ENCODE measurements at places on chromosomes 12 and 14. TPM values are rescaled to one million over a fixed set of nuclear protein-coding genes. Genes with fewer than 3 reads are reported as not detected.
A peak's percentile ranks its signal among the peaks of the same experiment; 100 is the strongest.

DNA sequence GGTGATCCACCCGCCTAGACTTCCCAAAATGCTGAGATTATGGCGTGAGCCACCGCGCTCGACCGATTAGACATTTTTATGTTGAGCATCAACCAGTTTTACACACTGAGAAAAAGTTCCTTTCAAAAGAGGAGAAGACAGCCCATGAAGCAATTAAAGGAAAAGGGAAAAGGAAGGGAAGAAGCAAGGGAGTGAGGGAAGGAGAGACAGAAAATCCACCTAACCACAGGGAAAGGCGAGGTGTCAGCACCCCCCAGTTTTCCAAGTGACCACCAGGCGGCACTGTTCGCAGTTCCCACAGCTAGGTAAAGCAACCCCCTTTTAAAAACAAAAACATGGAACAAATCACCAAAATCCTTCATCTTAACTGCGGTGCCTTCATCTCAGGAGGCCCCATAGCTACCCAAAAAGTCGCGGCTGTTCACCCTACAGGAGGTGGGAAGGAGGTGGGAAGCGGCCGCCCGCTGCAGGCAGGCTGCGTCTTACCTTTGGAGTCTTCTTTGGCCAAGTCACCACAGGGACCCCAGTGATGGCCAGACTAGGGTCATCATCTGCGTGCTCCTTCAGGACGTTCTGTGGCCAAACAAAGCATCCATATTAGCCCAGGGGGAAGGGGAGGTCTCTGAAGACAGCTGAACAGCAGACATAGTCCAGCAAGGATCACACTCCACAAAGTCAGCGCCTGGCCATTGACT lies 86.6 kb downstream of the KDM2B start:
- peak; percentile 33 for DNase-seq
- H3K4me3 ChIP-seq, result no peak overlapping the region
- peaks cover 4% of the 10 kb centered on the region for H3K36me3 ChIP-seq

DNA sequence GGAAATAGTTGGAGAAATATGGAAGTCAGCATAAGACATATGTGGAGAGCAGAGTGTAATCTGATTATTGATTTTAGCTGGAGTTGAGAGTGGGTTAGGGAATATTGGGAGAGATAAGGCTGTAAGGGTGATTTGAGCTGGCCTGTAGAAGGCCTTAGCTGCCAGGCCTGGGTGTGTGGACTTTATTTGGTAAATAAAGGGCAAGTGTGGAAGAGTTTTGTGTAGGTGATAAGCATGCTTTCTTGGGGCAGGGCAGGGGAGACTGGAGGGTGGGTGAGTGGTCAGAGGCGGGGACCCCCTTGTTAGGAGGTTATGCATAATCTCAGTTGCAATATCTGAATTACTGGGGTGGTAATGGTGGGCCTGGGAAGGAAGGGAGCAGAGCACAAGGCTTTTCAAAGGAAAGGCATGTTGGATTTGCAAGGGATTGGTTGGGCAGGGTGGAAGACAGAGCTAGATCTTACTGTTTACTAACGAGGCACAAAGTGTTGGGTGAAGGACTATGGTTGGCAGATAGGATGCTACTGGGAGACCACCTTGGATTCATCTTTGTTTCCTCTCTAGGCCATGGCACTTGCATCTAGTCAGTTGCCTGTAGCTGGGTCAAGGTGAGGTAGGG lies 5.5 kb downstream of the KHNYN start:
- H3K27ac ChIP-seq, result no peak overlapping the region
- DNase-seq, result no peak
- no peaks in the 10 kb centered on the region for H3K27me3 ChIP-seq
- H3K4me1 ChIP-seq, result peaks cover 12% of the 10 kb centered on the region
- no peak overlapping the region for H3K4me3 ChIP-seq

DNA sequence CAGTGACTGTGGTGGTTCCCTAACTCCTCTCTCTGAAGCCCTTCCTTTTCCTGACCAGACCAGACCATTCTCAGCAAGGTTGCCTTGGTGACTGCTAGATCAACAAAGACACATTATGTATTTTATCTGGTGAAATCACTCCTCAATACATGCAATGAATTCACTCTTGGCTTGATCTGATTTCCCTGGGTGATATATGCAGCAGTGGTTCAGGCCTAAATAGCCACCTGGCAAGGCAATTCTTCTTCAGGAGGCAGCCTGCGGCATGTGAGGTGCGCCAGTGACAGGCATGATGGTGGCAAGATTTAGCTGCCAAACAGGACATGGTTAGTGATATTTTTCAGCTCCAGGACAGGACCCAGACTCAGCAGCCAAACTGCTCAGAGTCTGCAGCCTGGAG lies 350.3 kb upstream of the CCDC196 start:
- H3K4me1 ChIP-seq, result no peaks in the 10 kb centered on the region
- no peak for DNase-seq
- no peaks in the 10 kb centered on the region for H3K36me3 ChIP-seq
- no peak overlapping the region for H3K27ac ChIP-seq

DNA sequence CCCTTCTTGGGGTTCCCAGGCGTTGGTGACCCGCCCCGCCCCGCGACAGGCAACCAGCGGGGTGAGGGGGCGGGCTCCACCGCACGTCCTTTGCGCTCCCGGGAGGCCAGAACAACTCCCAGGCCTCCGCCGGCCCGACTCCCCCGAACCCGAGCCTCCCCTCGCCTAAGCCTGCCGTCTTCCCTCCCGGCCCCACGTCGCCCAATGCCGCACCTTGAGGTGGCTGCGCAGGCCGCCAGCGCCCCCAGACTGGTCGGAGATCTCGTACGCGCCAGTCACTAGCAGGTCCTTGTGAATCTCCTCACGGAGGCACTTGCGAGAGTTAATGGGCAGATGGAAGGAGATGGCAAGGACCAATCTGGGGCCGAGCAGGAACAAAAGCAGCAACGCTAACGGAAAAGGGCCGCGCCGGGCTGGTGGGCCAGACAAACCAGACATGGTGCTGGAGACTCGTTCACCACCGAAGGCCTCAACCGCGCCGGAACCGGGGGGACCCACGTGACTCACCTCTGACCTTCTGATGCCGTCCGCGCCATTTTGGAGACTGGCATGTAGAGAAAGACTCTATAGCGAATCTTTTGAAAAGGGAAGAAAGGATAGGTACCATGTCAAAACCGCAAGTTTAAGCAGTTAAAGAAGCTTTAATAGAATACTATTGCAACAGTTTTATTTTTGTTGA lies at the start of gene TMED10:
TSS of gene TMED10 (minus strand) at position 471 of the 679 bp plus-strand sequence. CDS start at position 438, 33 bp downstream.
- no peaks in the 10 kb centered on the region for H3K27me3 ChIP-seq
- peak; percentile 85 for DNase-seq
- peak within 1 kb of the TSS; percentile 94 for H3K27ac ChIP-seq
- peak within 1 kb of the TSS; percentile 75 for H3K4me3 ChIP-seq
- H3K36me3 ChIP-seq, result no peaks in the 10 kb centered on the region
- H3K4me1 ChIP-seq, result no peaks in the 10 kb centered on the region

- DNase-seq, result no peak
- no peak overlapping the region for H3K4me3 ChIP-seq
- no peaks in the 10 kb centered on the region for H3K36me3 ChIP-seq
- H3K27me3 ChIP-seq, result peaks cover 4% of the 10 kb centered on the region
Measured at GRCh38 chr12:108585864-108586263, 12.0 kb downstream of the TMEM119 start.

DNA sequence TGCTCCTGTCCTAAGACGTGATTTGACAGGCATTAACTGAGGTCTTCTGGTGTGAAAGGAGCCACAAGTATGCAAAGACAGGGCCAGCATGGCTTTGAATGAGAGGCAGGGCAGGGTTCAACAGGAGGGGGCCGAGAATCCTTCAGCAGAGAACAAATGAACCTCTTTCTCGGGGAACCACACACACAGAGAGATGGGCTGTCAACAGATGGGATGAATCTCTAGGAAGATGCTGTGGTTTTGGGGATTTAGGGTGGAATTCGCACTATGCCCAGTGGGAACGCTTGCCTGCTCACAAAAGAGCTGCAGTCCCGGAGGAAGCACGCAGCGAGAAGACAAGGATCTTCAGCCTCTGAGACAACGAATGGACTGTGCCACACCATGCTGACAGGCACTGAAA lies 513.4 kb downstream of the GLT1D1 start:
- no peaks in the 10 kb centered on the region for H3K4me1 ChIP-seq
- H3K36me3 ChIP-seq, result no peaks in the 10 kb centered on the region

- DNase-seq, result no peak
- H3K36me3 ChIP-seq, result no peaks in the 10 kb centered on the region
- no peak overlapping the region for H3K27ac ChIP-seq
- H3K4me3 ChIP-seq, result no peak overlapping the region
- H3K27me3 ChIP-seq, result no peaks in the 10 kb centered on the region
- H3K4me1 ChIP-seq, result no peaks in the 10 kb centered on the region
Measured at GRCh38 chr12:74349925-74350324, 187.7 kb upstream of the ATXN7L3B start.

DNA sequence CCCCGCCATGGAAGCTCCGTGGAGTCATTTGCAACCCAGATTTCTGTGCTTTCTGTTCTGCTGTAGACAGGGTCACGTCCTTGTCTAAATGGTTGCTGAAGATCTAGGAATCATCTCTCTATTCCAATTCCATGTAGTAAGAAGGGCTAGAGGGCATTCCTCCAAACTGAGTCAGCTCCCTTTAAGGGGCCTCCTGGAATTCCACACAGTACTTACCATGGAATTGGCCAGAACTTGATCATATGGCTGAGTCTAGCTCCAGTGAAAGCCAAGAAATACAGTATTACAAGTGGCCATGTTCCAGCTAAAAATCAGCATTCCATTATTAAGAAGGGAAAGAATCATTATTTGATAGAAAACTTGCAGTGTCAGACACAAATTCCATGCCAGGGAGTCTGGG lies 171.9 kb downstream of the PRKCH start:
- peak overlapping the region; percentile 68 for H3K27ac ChIP-seq
- no peak overlapping the region for H3K4me3 ChIP-seq
- H3K27me3 ChIP-seq, result no peaks in the 10 kb centered on the region
- DNase-seq, result peak; percentile 94
- H3K4me1 ChIP-seq, result peaks cover 17% of the 10 kb centered on the region

GRCh38 chr12:14514154-14514842 lies 53.4 kb downstream of the PLBD1 start:
- H3K27ac ChIP-seq, result no peak overlapping the region
- no peak overlapping the region for H3K4me3 ChIP-seq
- peak; percentile 21 for DNase-seq
- H3K4me1 ChIP-seq, result no peaks in the 10 kb centered on the region
- H3K36me3 ChIP-seq, result no peaks in the 10 kb centered on the region

DNA sequence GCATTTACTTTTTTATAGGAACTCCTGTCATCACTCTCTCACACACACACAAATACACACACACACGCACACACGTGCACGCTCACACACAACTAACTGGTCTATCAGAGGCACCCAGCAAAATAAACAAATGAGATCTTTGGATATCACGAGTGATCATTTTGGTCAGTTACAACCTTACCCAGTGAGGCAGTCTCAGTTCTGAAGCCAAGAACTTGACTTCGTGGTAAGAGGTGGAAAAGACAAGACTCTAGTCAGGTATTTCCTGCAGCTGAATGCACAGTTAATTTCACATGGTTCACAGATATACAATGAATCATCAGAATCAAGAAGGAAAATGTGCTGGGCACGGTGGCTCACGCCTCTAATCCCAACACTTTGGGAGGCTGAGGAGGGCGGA lies 39.4 kb downstream of the ATF7 start:
- no peak overlapping the region for H3K4me3 ChIP-seq
- H3K27ac ChIP-seq, result no peak overlapping the region
- no peaks in the 10 kb centered on the region for H3K36me3 ChIP-seq
- no peaks in the 10 kb centered on the region for H3K4me1 ChIP-seq

GRCh38 chr14:55505846-55506245 lies 65.4 kb upstream of the TBPL2 start:
- no peaks in the 10 kb centered on the region for H3K36me3 ChIP-seq
- DNase-seq, result no peak
- H3K27ac ChIP-seq, result no peak overlapping the region

- no peak for DNase-seq
- H3K4me3 ChIP-seq, result no peak overlapping the region
- no peak overlapping the region for H3K27ac ChIP-seq
- no peaks in the 10 kb centered on the region for H3K4me1 ChIP-seq
Measured at GRCh38 chr12:49968471-49968870, 4.3 kb upstream of the AQP6 start.

- H3K4me3 ChIP-seq, result no peak overlapping the region
- no peaks in the 10 kb centered on the region for H3K4me1 ChIP-seq
- no peaks in the 10 kb centered on the region for H3K36me3 ChIP-seq
- H3K27ac ChIP-seq, result no peak overlapping the region
Measured at GRCh38 chr12:108191938-108192337, 62.9 kb downstream of the WSCD2 start.

GRCh38 chr14:55518391-55518790 lies 61.6 kb upstream of the KTN1 start:
- peaks cover 2% of the 10 kb centered on the region for H3K27me3 ChIP-seq
- H3K4me1 ChIP-seq, result peaks cover 3% of the 10 kb centered on the region
- H3K4me3 ChIP-seq, result no peak overlapping the region
- H3K36me3 ChIP-seq, result no peaks in the 10 kb centered on the region
- H3K27ac ChIP-seq, result no peak overlapping the region
- DNase-seq, result peak; percentile 38

GRCh38 chr14:53900499-53900898 lies 56.1 kb downstream of the BMP4 start:
- peaks cover 9% of the 10 kb centered on the region for H3K4me1 ChIP-seq
- no peaks in the 10 kb centered on the region for H3K36me3 ChIP-seq
- no peak overlapping the region for H3K27ac ChIP-seq
- no peak overlapping the region for H3K4me3 ChIP-seq

DNA sequence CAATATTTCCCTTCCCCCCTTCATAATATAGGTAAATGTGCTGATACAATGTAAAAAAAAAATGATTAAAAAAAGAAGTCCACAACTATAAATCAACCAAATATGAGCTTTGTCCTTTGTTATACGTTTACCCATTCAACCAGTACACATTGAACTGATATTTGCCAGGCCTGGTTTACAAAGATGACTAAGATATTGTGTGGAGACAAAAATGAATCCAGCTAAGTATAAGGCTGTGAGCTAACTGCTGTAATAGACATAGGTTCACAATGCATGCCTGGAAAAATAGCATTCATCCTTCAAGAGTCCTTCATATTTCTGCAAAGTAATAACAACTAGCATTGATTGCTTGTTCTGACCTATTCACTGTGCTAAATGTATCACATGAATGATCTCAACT lies 6.9 kb downstream of the C12orf56 start:
- no peak overlapping the region for H3K27ac ChIP-seq
- no peak overlapping the region for H3K4me3 ChIP-seq
- no peak for DNase-seq
- no peaks in the 10 kb centered on the region for H3K36me3 ChIP-seq
- H3K27me3 ChIP-seq, result no peaks in the 10 kb centered on the region

DNA sequence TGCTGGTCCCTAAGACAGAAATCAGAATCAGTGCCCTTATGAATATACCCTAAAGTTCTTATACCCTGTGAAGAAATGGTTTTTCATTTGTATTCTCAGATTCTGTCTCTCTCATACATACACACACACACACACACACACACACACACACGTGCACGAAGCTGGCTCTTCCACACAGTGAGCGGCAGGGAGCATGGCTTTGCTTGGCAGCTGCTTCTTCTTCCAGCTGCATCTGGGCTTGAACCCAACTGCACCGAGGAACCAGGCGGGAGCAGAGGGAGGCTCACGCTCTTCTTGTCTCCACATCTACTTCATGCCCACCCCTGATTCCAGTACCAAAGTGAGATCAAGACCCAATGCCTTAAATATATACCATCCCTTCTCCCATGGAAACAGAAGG lies 19.4 kb downstream of the GRIN2B start:
- no peaks in the 10 kb centered on the region for H3K27me3 ChIP-seq
- no peak overlapping the region for H3K4me3 ChIP-seq
- no peak overlapping the region for H3K27ac ChIP-seq
- no peak for DNase-seq
- no peaks in the 10 kb centered on the region for H3K36me3 ChIP-seq

NPFF gene
- not detected for polyA plus RNA-seq

GLI1 gene
- polyA plus RNA-seq, result 3.6 TPM

IL26 gene
- not detected for polyA plus RNA-seq

SLC2A13 gene
- 0.95 TPM for polyA plus RNA-seq

PHETA1 gene
- polyA plus RNA-seq, result 6.6 TPM

MMP17 gene
- 15.9 TPM for polyA plus RNA-seq

SIRT4 gene
- 0.56 TPM for polyA plus RNA-seq

GUCY2C gene
- polyA plus RNA-seq, result not detected

TOGARAM1 gene
- polyA plus RNA-seq, result 3.1 TPM
